ENCODE measurements at places on chromosomes 12 and 14. TPM values are rescaled to one million over a fixed set of nuclear protein-coding genes. Genes with fewer than 3 reads are reported as not detected.

GRCh38 chr12:78249578-78249977, 418.9 kb downstream of the NAV3 start:
- no peak overlapping the region for H3K4me3 ChIP-seq
- DNase-seq, result no peak
- H3K27ac ChIP-seq, result no peak overlapping the region
- no peaks in the 10 kb centered on the region for H3K4me1 ChIP-seq

GRCh38 chr14:68014771-68015170, 195.2 kb downstream of the RAD51B start:
- H3K4me3 ChIP-seq, result no peak overlapping the region
- H3K4me1 ChIP-seq, result peaks cover 50% of the 10 kb centered on the region
- H3K36me3 ChIP-seq, result no peaks in the 10 kb centered on the region
- H3K27ac ChIP-seq, result peak overlapping the region; percentile 74

The SOX5 gene
- total RNA-seq, result 7.1 TPM

DNA sequence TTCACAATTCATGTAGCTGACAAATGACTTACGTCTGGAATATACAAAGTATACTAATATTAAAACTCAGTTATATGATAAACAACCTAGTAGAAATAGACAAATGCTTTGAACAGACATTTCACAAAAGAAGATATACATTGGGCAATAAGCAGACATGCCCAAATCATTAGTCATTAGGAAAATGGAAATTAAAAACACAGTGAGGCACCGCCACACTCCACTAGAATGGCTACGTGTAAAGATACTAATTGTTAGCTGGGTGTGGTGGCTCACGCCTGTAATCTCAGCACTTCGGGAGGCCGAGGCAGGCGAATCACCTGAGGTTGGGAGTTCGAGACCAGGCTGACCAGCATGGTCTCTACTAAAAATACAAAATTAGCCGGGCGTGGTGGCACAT, 248.9 kb upstream of the TMEM132C start:
- DNase-seq, result no peak
- H3K27ac ChIP-seq, result no peak overlapping the region
- H3K27me3 ChIP-seq, result peaks cover 7% of the 10 kb centered on the region
- no peaks in the 10 kb centered on the region for H3K4me1 ChIP-seq
- no peaks in the 10 kb centered on the region for H3K36me3 ChIP-seq

DNA sequence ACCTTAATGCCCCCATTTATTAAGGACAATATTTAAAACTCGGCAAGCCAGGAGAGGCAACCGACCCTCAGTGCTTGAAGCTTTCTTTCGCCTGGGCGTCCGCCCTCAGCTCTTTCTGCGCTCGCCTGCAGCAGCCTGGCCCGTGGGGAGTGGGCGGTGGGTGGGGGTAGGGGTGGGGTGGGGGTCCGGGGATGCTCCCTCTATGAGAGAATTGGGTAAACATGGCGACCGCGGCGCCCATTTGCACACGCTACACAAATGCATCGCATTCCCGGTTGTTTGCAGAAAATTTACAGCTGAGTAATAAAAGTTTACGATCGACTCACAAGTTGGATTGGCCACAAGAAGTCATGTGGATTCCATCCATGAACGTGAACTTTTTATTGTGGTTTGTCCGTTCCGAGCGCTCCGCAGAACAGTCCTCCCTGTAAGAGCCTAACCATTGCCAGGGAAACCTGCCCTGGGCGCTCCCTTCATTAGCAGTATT, 7.7 kb downstream of the HOXC8 start:
- no peak for DNase-seq
- no peaks in the 10 kb centered on the region for H3K27me3 ChIP-seq
- H3K4me1 ChIP-seq, result peaks cover 45% of the 10 kb centered on the region
- H3K4me3 ChIP-seq, result peak overlapping the region; percentile 56
- no peak overlapping the region for H3K27ac ChIP-seq
- no peaks in the 10 kb centered on the region for H3K36me3 ChIP-seq

- no peaks in the 10 kb centered on the region for H3K4me1 ChIP-seq
- no peaks in the 10 kb centered on the region for H3K36me3 ChIP-seq
- no peak overlapping the region for H3K4me3 ChIP-seq
- no peak overlapping the region for H3K27ac ChIP-seq
- no peak for DNase-seq
- no peaks in the 10 kb centered on the region for H3K27me3 ChIP-seq
Measured at GRCh38 chr12:30420561-30420960, 275.1 kb downstream of the IPO8 start.

DNA sequence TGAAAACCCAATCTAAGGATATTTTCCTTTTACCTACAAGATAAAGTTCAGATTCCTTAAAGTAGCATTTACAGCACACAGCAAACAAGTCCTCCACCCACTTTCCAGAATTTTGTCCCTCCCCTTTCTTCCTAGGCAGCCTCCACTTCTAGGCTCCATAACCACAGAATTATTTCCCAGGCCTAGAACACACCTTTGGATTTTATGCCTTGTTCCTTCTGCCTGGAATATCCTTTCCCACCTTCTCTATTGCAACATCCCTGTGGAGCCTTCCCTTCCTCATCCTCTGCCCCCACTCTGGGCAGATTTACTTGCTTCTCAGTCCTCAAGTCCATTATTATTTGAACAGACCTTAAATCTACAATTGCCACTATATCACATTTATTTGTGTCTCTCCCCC, 2.1 kb upstream of the TSPAN8 start:
- H3K4me3 ChIP-seq, result no peak overlapping the region
- no peak for DNase-seq
- no peak overlapping the region for H3K27ac ChIP-seq
- H3K27me3 ChIP-seq, result no peaks in the 10 kb centered on the region
- H3K4me1 ChIP-seq, result no peaks in the 10 kb centered on the region
- no peaks in the 10 kb centered on the region for H3K36me3 ChIP-seq

DNA sequence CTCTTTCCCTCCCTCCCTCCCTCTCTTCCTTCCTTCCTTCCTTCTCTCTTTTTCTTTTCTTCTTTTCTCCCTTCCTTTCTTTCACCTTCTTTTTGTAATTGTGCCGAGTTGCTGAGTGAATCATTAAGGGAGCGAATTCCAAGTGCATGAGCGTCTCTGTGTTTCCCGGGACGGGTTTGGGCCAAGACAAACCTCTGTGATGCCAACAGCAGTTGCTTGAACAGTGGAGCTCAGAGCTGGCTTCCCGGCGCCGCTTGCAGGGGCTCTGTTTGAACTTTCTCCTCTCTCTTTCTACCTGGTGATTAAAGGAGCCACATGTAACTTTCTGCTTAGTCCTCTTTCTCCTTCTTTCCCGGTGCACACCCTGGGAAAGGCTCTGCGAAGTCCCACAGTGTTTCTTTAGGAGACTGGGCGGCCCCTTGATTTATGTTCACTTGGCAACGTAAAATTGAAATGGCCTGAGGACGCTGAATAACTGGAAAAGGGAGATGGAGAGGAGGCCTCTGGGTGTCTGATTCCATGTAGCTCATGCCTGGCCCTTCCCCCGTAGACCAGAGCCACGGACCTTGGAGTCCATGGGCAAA, 33.7 kb upstream of the MAP1LC3B2 start:
- H3K27ac ChIP-seq, result peak overlapping the region; percentile 88
- H3K4me1 ChIP-seq, result peaks cover 49% of the 10 kb centered on the region

- H3K36me3 ChIP-seq, result no peaks in the 10 kb centered on the region
- H3K27me3 ChIP-seq, result no peaks in the 10 kb centered on the region
- DNase-seq, result no peak
- H3K27ac ChIP-seq, result no peak overlapping the region
- H3K4me3 ChIP-seq, result no peak overlapping the region
Measured at GRCh38 chr12:47527816-47528215, 178.0 kb downstream of the RPAP3 start.

GRCh38 chr14:78202976-78203375, 32.8 kb downstream of the NRXN3 start:
- H3K36me3 ChIP-seq, result no peaks in the 10 kb centered on the region
- no peak overlapping the region for H3K27ac ChIP-seq
- no peaks in the 10 kb centered on the region for H3K4me1 ChIP-seq

DNA sequence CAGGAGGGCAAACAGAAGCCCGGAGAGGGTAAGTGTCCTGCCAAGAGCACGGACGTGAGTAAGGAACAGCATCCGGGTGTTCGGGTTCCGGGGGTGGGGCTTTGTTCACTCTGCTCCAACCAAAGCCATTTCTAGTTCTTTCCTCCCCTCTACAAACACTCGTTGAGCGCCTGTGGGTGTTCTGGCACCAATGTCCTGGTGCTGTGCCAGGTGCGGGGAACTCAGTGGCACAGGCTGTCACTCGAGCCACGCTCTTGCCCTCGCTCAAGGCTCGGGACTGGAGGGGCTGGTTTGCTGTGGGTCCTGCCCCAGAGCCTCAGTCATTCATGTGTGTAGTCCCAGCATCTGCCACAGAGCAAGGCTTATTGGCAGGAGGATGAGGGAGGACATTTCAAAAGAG, 157.5 kb downstream of the CALM1 start:
- peaks cover 35% of the 10 kb centered on the region for H3K4me1 ChIP-seq
- DNase-seq, result no peak
- peak overlapping the region; percentile 10 for H3K4me3 ChIP-seq
- peak overlapping the region; percentile 79 for H3K27ac ChIP-seq
- H3K27me3 ChIP-seq, result no peaks in the 10 kb centered on the region
- H3K36me3 ChIP-seq, result no peaks in the 10 kb centered on the region

The RTN1 gene
- 7.6 TPM for total RNA-seq

DNA sequence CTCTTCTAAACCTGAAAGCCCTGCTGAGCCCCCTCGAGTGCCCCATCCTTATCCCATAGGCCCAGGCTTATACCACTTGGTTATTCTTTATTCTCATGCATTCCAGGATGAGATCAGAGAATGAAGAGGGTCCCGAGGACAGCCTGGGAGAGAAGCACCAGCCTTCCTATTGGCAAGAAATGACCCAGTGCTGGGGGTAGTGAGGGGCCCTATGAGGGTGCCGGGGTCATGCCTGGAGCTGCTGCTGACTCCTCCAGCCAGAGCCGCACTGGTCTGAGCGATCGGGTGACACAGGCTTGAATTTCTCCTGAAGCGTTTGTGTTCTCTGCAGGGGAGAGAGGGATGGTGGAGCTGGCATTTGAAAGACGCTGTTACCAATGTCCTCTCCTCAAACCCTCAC, 18.1 kb downstream of the MORN3 start:
- no peak overlapping the region for H3K27ac ChIP-seq
- no peak overlapping the region for H3K4me3 ChIP-seq
- DNase-seq, result no peak
- H3K36me3 ChIP-seq, result peaks cover 6% of the 10 kb centered on the region
- H3K27me3 ChIP-seq, result no peaks in the 10 kb centered on the region
- H3K4me1 ChIP-seq, result no peaks in the 10 kb centered on the region

The MED6 gene
- total RNA-seq, result 21.5 TPM

- H3K4me3 ChIP-seq, result peak overlapping the region; percentile 16
- H3K4me1 ChIP-seq, result peaks cover 59% of the 10 kb centered on the region
- no peak for DNase-seq
- H3K27ac ChIP-seq, result peak overlapping the region; percentile 72
- no peaks in the 10 kb centered on the region for H3K36me3 ChIP-seq
Measured at GRCh38 chr12:6347367-6348338, 5.8 kb upstream of the TNFRSF1A start.

DNA sequence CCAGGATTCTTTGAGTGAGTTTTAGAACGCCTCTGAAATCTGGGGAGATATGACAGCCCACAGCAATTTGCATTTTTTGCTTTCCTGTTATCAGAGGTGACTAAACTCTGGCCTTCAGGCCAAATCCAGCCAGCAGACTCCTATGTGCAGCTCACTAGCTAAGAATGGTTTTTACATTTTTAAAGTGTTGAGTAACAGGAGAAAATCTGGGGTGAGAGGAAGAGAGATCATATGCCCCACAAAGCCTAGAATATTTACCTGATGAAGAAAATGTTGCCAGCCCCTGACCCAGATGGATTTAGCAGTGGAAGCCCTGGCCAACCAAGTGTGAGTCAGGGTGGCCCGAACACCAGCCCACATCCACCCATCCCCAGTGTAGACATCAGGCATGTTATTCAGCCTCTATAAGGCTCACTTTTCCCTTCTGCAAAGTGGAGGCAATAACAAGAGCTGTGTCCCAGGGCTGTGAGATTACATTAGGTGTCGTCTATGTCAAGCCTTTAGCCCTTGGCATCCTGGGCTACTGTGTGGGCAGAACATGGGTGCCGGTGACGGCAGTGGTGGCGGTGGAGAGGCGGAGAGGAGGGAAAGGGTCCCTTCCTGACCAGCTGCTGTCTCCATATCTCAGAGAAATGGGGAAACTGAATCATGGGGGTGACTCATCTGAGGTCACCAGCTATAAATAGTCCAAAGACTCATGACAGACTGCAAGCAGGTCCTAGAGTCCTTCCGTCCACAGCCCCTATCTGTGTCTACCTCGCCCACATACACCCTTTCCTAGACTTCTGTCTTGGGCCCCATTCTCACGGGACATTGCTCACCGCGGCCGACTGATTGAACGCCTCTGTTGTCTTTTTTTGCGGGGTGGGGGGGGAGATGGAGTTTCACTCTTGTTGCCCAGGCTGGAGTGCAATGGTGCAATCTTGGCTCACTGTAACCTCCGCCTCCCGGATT, 32.6 kb upstream of the CD9 start:
- peaks cover 23% of the 10 kb centered on the region for H3K4me1 ChIP-seq
- H3K36me3 ChIP-seq, result no peaks in the 10 kb centered on the region
- H3K4me3 ChIP-seq, result no peak overlapping the region
- DNase-seq, result no peak
- peak overlapping the region; percentile 74 for H3K27ac ChIP-seq

GRCh38 chr14:74394549-74394948, 31.5 kb downstream of the SYNDIG1L start:
- H3K36me3 ChIP-seq, result no peaks in the 10 kb centered on the region
- H3K4me1 ChIP-seq, result no peaks in the 10 kb centered on the region
- no peak overlapping the region for H3K4me3 ChIP-seq
- peaks cover 50% of the 10 kb centered on the region for H3K27me3 ChIP-seq
- no peak overlapping the region for H3K27ac ChIP-seq

The CD163L1 gene
- 1.8 TPM for total RNA-seq

- no peak overlapping the region for H3K27ac ChIP-seq
- H3K27me3 ChIP-seq, result no peaks in the 10 kb centered on the region
- DNase-seq, result no peak
- H3K36me3 ChIP-seq, result no peaks in the 10 kb centered on the region
- H3K4me3 ChIP-seq, result no peak overlapping the region
- H3K4me1 ChIP-seq, result peaks cover 42% of the 10 kb centered on the region
Measured at GRCh38 chr12:54036620-54037359, 3.9 kb downstream of the HOXC5 start.

DNA sequence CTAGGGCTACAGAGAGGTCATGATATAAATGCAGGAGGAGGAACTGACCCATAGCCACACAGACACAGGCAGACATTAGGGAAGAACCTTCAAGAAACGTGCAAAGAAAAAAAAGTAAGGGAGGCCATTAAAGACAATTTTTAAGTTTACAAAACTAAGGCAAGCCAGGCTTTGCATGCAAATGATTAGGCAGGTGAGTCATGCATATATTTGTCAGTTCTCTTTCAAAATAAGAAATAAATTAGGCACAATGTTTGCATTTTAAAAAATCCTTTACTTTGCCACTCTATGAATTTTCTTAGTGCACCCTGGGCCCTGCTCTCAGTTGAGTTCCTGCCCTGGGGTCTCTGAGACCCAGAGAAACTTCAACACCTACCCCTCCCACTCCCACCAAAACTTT, 75.0 kb downstream of the PRMT8 start:
- no peaks in the 10 kb centered on the region for H3K4me1 ChIP-seq
- no peaks in the 10 kb centered on the region for H3K27me3 ChIP-seq
- no peaks in the 10 kb centered on the region for H3K36me3 ChIP-seq
- H3K27ac ChIP-seq, result no peak overlapping the region
- DNase-seq, result no peak

The PDE3A gene
- 155 TPM for total RNA-seq

The TM7SF3 gene
- 31.8 TPM for total RNA-seq

- H3K36me3 ChIP-seq, result no peaks in the 10 kb centered on the region
- H3K4me3 ChIP-seq, result peak overlapping the region; percentile 64
- H3K27me3 ChIP-seq, result no peaks in the 10 kb centered on the region
- H3K4me1 ChIP-seq, result peaks cover 14% of the 10 kb centered on the region
Measured at GRCh38 chr12:49622501-49623141, 740 bp upstream of the PRPF40B start.

All from esophagus muscularis mucosa (tissue), 4 donors.